ENCODE measurements at places on chromosomes 11 and 22.

GRCh38 chr11:79269611-79270307, 171.1 kb downstream of the TENM4 start:
- no peak for DNase-seq

DNA sequence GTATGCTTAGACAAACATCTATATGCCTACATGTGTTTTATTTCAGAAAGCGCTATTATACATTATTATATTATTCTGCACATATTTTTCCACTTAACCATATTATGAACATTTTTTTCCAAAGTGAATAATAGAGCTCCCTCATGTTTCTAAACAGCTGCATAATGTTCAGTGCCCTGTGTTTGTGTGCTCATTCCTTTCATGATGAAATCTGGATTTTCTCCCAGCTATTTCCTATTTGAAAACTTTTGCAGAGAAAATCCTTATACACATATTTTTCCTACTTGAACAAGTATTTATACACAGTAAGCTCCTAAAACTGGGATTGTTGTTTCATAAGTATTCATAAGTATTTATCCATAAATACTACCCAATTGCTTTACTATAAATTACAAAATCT, 18.1 kb upstream of the RFPL2 start:
- DNase-seq = no peak

DNA sequence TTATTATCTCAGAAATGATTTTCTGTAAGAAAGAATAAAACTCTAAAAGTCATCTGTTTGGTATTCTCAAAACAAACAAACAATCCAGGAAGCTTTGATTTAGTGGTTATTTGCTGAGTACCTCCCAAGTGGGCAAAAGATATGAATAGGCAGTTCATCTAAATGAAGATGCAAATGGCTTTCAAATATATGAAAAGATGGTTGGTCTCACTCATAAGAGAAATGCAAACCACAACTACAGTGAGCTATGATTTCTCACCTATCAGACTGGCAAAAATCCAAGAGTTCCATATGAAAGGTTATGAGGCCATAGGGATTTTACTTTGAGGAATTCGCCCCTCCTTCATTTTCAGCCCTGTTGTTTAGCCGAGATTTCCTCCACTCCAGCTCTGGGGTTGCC, 11.3 kb upstream of the P2RY2 start:
- DNase-seq = peak; percentile 41

DNA sequence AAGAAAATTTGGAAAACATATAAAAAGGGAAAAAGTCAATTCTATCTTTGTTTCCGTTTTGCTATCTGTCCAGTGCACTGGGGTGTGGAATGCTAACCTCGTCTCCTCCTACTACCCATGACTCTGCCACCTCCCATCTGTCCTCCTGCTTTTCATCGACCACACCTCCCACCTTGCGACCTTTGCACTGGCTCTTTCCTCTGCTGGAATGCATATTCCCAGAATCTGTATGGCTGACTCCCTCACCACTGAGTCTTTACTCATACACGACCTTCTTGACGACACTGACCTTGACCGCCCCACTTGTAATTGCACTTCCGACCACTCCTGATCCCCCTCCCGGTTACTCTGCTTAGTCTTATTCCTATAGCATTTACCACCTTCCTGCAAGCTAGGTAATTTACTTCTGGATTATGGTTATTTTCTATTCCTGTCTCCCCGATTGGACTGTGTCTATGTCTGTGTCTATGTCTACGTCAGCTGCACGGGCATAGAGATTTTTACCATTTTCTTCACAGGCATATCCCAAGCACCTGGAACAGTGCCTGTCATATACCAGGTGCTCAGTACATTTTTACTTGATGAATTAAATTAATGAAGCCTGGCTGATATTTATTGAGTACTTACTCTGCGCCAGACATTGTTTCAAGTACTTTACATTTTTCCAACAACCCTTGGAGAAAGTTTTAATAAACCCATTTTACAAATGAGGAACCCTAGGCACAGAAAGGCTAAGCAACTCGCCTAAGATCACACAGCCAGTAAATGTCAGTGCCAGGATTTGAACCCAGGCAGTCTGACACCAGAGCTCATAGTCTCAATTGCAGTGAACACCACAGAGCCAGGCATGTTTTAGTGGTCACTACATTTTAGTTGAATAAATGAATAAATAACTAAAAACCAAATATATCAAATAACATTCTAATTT, 89.3 kb upstream of the SLC22A12 start:
- peak; percentile 71 for DNase-seq

GRCh38 chr22:26643418-26644100, 13.8 kb upstream of the MIAT start:
- DNase-seq = no peak

Measured in SW480 (cell line).